ENCODE measurements at places on chromosomes 3 and 15.
A peak's percentile ranks its signal among the peaks of the same experiment; 100 is the strongest.

DNA sequence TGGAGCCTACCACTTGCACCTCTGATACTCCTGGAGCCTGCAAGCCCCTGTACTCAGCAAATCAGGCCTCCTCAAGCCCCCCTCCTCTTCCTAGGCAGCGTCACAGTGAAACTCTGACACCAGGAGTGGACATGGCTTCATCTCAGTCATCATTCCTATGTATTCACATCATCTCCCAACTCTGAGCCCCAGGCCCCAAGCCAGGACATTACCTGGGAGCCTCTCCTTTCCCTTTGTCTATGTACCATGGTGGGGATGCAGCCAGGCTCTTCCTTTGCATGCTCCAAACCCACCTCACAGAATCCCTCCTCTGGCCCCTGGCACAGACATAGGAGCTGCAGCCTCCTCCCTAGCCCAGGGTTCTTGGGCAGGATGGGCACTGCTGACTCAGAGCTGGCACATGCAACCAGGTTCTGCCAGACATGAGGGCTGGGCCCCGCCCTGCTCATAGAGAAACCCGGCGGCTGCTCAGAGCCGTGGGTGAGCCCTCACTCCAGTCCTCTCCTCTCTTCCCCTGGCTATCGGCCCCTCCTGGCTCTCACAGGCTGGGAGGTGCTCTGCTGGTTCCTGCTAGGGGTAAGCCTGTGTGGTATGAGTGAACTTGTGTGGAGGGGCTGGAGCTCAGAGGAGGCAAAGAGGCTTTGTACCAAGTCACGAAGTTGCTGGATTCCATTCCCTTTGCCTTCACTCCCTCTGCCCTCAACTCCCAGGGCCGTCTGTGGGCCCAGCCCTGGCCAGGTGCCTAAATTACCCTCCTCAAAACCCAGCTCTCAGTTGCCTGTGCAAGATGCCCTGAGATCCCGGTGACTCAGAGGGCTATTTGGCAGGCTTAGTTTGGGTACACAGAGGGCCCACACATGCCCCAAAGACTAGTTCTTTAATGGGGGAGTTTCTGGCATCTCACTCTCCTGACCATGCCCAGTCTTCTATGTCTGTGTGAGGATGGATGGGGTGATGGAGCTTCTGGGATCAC, 1.9 kb upstream of the PLCD1 start:
- DNase-seq, result peak; percentile 93

DNA sequence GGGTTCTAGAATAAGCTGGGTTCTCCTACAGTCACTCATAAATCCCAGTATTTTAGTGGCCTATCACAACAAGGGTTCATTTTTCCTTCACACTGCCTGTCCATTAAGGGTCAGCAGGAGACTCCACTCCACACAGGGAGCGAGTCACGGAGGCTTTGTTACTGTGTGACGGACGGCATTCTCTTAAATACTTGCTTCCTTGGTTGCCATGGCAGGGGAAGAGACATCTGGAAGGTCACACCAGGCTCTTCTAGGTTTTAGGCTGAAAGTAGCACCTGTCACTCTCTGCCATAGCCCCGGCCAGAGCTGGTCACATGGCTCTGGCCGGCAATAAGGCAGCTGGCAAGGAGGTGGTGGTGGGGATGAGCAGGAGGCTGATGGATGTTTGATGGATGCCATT, 89.4 kb upstream of the ANKRD34C start:
- DNase-seq, result no peak

- no peak for DNase-seq
These were observed 23.1 kb upstream of the GOLGA8B start for GRCh38 chr15:34606545-34606944.

- DNase-seq, result no peak
These were observed 53.9 kb downstream of the MRPS25 start for GRCh38 chr3:15011174-15011573.

DNA sequence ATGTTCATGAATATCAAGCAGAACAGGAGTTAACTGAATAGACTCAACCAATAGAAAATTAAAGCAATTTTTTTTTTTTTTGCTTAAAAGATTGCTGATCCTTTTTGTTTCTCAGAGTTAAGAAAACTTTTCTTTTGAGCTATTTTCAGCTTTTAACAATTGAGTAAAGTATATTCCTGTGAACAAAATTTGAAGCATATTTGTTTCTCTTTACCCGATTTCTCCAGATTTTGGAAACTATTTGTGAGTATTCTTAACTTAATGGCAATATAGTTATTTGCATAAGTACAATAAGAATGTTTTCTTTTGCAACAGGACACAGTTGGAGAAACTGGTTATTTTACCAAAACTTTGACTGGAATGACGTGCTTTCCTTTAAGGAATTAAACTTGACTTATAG, 53.4 kb upstream of the C15orf39 start:
- no peak for DNase-seq

- no peak for DNase-seq
These were observed 1029.2 kb downstream of the EPHA3 start for GRCh38 chr3:90136456-90137191.

DNA sequence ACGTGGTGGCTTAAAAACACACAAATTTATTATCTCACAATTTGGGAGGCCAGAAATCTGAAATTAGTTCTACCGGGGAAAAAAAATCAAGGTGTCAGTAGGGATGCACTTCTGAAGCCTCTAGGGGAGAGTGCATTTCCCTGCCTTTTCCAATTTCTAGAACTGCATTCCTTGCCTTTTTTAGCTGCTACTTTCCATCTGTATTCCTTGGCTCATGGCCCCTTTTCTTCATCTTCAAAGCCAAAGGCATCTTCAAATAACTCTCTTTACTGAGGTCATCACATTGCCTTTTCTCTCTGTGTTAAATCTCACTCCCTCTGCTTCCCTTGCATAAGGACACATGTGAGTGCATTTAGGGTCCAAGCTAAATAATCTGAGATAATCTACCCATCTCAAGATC, 69.5 kb upstream of the NEO1 start:
- DNase-seq, result no peak
